ENCODE measurements at places on chromosomes 16 and 17.

DNA sequence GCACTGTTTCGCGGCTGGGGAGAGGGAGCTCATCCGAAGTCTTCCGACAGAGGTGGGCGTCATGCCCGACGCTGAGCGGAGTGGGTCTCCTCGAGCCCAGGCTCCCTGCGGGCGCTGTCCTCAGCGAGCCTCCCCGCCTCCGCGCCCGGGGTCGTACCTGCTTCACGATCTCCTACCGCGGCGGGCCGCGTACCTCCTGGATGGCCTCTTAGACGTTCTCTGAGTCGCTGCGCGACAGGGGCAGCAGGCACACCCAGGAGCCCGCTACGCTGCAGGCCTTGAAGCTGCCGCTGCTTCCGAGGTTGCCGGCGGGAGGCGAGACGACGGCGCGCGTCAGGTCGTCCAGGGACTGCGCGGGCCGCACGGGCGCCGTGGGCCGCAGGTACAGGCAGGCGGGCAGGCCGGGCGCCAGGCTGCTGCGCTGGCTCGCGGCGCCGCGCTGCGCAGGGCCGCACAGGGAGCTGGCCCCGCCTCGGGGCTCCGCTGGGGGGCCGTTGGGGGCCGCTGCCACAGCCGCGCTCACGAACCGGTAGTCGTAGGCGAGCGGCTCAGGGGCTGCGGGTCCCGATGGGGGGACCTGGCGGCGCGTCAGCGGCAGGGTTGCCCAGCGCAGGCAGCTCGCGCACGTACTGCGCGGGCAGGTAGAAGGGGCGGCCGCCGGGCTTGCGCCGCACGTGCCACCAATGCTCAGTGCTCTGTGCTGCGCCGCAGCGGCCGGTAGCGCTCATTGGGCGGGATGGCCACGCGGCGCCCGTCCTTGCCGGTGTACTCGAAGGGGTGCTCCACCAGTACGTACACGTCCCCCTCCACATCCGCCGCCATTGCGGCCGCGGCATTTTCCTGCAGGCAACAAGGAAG lies 116.4 kb upstream of the SMURF2 start:
- peak; percentile 52 for DNase-seq

DNA sequence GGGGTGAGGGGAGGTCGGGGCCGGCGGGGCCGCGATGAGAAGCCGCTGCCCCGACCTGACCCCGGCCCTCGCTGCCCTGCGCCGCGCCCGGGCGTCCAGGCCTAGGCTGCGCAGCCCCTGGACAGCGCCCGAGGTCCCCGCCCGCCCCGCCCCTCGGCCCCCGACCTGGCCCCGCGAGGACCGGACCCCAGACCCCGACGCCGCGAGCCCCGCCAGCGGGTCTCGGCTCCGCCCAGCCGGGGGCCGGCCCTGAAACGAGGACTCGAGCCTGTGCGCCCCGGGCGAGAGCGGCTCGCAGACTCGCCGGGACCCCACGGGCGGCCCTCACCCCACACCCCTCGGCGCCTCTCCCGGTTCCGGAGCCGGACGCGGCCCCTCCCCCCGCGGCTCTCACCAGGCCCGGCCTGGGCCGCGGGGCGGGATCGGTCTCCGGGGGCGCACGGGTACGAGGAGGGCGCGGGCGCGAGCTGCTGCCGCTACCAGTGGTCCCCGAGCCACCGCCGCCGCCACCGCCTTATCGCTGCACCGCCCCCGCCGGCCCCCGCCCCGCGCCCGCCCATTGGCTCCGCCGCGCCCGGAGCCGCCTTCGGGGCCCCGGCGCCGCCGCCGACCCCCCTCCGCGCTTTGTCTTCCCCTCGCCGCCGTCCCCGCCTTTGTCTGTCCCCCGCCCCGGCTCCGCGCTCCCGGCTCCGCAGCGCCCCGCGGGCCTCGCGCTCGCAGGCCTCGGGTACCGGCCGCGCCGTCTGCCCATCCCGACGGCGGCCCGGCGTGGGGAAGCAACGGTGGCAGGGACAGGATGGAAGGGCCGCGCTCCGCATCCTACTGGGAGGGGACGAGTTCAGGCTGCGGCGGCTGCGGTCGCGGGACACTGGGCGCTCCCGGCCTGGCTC lies at the start of gene LIMD2:
Gene LIMD2 (minus strand): TSS at position 488 of the 890 bp plus-strand sequence. CDS start 827 bp downstream, outside the sequence.
- peak; percentile 75 for DNase-seq

DNA sequence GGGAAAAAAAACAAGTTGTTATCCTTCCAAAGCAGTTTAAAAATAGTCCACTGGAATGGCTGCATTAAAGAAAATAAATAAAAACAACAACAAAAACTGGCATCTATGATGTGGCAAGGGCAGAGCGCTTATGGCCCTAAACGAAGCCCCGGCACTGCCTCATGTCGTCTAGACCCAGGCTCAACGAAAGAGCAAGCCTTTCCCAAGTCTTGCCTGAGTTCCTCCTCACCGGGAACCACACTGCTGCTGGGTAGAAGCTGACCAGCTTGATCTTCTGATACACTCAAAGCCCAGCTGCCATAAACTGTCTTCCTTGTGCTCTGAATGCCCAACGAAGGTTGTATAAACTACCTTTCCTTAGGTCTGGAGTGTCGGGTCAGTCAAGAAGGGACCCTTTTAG lies 37.0 kb downstream of the NDEL1 start:
- no peak for DNase-seq

- DNase-seq: no peak
Measured at GRCh38 chr16:50992350-50993032, 158.6 kb downstream of the SALL1 start.

DNA sequence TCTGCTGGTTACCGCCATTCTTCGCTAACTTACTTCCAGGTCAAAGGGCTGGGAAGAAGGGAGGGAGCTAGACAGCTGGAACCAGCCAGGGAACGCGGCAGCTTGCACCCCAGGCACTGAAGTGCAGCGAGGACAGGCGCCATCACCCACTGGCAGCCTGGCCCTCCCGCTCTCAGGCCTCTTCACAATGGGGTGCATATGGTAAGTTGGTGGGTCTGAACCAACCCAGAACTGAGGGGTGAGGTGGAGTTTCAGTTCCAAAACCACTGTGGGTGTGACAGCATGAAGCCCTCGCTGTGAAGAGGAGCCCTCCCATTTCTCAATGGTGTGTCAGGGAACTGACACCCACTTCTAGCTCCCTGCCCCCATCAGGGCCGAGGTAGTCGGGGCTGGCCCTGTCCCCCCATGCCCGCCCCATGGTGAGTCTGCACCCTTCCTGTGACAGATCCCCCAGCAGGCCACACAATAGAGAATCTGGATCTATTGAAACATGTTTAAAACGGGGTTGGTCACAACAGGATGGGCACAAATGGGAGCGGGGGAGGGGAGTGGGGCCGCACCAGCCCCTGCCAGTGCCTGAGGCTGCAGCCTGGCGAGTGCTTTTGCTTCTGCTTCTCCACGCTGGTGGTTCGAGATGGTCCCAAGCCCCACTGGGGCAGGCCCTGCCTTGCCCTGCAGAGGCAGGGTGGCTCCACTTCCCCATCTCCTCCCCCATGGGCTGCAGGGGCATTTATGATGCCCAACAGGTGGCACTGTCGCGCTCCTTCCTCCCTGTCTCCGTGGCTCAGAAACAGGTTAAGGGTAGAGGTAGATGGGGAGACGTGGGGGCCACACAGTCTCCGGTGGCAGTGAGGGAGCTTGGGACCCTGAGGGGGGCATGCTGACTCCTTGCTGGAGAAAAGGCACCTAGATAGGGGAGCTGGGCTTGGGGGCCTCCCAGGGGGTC lies 2.3 kb downstream of the LIMD2 start:
- DNase-seq: peak; percentile 88

- DNase-seq: no peak
Measured at GRCh38 chr17:10192972-10193371, 5.4 kb downstream of the GAS7 start.

DNA sequence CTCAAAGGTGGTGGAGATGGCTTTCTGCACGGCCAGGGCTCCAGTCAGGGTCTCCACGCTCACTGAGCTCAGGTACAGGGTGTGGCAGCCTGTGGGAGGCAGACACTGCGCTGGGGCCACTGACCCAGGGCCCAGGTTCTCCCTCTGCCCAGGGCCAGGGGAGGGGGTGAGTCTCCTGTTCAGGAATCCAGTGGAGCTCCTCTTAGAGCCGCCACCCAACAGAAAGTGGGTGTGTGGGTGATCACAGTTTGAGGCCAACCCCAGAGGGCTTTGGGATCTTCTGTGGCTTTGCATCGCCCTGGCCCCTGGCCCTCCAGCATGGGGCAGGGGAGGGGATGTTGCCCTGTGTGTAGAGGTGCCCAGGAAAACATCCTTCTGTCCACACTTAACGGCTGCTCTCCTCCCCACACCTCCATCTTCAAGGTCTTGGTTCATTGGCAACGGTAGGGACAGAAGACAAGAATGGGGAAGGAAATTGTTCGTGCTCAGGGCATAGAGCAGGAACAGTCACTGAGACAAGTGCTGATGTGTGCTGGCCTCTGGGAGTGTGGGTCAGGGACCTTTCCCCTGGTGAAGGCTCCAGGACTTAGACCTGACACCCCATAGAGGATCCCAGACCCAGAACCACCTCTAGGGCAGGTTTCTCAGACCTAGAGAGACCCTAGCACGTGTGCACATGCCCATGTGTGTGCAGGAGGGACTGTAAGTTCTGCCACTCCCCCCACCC lies 21.5 kb downstream of the TNS4 start:
- DNase-seq: peak; percentile 24

DNA sequence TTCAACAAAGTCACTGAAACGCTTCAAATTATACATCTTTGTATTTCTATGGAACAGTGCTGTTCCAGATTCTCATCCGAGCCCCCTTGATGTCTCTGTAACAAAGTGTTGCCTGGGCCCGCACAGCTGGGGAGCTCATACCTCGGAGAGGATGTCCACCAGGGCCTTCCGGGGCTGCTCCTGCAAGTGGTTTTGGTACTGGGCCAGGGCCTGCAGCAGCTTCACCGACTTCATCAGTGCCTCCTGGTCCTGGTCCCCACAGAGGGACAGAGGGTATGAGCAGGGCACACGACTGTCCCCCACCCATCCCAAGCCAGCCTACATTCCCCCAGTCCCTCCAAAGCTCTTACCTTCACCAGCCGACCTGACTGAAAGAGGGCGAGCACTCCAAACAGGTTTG lies 1.5 kb downstream of the MYBBP1A start:
- no peak for DNase-seq

GRCh38 chr17:81703747-81704654 lies 834 bp downstream of the MRPL12 start:
- peak; percentile 27 for DNase-seq

DNA sequence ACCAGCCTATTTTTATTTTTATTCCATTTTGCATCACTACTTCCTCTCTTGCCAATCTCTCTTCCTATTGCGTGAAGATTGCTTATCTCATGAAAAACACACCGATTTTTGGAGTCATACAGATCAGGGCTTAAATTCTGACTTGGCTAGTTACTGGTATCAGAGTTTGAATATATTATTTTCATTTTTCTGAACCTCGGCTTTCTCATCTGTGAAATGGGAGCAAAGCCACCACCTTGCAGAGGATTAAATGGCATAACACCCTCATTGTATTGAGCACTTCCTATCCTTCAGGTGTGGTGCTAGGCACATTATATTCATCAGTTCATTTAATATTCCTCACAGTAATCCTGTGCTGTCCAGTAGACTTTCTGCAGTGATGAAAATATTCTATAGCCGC lies 208.8 kb downstream of the HAPSTR1 start:
- DNase-seq: no peak

DNA sequence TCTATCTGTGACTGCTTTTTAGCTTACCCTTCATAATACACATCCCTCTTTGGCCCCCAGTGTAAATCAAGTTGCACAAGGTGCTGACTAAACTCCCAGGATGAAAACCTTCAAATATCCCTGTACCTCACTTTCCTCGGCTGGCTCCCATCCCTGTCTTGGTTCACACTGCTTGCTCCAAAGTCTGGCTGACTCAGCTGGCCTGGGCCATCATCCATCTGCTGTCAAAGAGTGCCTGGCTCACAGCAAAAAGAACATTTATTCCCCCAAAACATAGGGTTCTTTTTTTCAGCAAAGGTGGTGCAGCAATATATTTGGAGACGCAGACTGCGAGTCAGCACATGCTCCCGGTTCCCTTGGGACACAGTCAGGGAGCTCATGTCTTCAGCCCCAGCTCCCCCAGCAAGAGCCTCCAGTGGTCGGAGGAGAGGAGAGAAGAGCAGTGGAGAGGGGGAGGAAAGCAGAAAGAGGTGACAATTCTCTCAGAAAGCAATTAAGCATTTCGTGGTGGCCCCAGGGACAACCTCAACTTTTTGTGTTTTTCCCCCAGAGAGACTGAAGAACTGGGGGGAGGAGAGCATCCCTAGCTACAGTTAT lies 26.1 kb downstream of the GPR142 start:
- DNase-seq: no peak

- no peak for DNase-seq
Measured at GRCh38 chr17:77793146-77793970, 165.1 kb upstream of the TNRC6C start.

GRCh38 chr16:66446737-66447136 lies 19.6 kb downstream of the BEAN1 start:
- no peak for DNase-seq

DNA sequence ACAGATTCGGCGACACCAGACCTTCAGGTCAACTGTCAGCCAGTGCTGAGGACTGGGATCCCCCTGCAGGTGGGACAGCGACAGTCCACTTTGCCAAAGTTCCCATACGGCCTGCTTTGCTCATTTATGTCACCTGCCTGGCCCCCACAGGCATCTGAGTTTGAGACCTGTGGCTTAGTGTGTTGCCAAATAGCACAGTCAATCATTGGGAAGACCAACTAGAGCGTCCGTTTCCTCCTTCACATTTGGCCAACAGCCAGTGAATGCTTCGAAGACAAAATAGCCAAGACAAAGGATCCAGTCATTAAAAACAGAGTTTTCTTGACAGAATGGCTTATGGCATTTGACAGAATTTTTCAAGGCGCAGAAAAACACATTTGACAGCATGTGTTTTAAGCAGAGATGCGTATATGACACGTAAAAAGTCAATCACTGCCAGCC lies 113.8 kb downstream of the ABCC12 start:
- DNase-seq: no peak

- DNase-seq: no peak
Measured at GRCh38 chr16:20348365-20349185, 3.9 kb downstream of the UMOD start.

- DNase-seq: no peak
Measured at GRCh38 chr16:17373533-17373932, 97.2 kb downstream of the XYLT1 start.

- DNase-seq: peak; percentile 53
Measured at GRCh38 chr17:13415871-13416416, 185.8 kb downstream of the HS3ST3A1 start.

- no peak for DNase-seq
Measured at GRCh38 chr16:2092866-2093265, 42.8 kb downstream of the PKD1 start.

Measured in suppressor macrophage (primary cell).